ENCODE measurements at places on chromosomes 6 and 20. TPM values are rescaled to one million over a fixed set of nuclear protein-coding genes. Genes with fewer than 3 reads are reported as not detected.

Gene BNIP5
- total RNA-seq = not detected

Gene PLA2G7
- not detected for total RNA-seq

DNA sequence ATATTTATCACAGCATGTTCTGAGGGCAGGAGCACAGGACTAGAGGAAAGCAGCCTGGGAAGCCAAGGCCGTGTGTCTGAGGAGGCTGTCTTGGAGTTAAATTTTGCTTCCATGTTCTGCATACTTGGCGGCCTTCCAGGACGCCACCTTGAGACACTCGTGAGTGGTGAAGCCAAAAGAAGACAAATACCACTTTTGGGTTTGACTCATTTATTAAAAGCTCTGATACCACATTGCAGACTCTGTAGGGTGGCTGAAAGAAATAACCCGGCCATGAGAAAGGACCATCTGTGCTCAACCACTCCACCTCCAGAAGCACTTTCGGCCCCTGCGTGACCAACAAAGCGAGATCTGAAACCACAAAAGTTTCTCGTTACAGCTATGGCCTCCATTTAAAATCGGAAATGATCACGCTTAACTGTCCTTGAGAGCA, 120.0 kb downstream of the TMEM242 start:
- DNase-seq = no peak

DNA sequence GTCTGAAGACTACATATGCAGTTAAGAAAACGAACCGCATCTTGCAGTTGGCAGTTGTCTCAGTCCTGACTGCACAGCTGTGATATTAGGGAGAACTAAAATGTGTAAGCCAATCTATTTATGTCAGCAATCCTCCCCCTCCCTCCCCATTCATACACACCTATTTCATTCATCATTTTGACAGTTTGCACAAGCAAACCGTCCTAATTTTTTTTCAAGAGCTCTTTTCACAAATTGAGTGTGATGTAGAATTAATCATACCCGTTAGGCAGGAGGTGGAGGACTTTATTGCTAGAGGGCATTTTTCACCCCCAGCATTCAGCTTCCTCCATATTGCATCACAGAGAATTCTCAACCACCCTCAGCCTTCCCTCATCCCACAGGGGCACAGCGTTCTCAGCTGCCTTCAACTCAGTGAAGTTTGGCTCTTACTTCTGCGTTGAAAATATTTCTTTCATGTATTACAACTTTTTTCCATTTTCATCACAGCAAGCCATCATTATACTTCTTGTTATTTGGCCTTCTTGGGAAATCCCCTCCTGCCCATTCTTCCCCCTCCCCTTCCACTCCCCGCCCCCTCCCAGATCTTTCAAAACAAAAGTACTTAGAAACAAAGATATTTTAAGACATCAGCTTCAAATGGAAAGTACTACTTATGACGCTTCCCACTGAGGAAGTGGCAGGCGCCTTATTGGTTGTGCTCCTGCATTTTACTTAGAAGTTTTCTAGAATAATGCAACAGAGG, 37.5 kb downstream of the NOX3 start:
- DNase-seq = peak; percentile 69

DNA sequence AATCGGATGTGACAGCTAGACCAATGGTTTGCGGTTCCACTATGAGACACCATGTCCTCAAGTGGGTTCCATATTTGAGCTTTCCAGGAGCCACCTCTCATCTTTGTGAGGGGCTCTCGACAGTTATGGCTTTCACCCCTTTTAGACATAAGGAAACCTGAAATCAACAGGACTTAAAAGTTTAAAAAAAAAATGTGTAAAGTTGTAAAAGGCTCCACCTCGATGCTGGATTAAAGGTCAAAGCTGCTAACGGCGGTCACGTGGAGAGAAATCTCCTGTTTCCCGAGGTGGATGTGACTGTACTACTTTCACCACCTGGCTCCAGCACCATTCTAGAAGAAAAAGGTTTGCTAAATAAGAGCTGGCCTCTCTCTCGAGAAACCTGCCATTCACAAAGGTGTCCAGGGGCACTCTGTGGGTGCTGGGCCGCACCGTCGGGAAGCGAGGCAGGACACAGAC, 542 bp downstream of the ATP5F1E start:
- no peak for DNase-seq

- DNase-seq = no peak
Observed at GRCh38 chr20:1062334-1063010, 55.9 kb upstream of the PSMF1 start.

Measured in LHCN-M2 (cell line).